ENCODE measurements at places on chromosomes 4 and X.

DNA sequence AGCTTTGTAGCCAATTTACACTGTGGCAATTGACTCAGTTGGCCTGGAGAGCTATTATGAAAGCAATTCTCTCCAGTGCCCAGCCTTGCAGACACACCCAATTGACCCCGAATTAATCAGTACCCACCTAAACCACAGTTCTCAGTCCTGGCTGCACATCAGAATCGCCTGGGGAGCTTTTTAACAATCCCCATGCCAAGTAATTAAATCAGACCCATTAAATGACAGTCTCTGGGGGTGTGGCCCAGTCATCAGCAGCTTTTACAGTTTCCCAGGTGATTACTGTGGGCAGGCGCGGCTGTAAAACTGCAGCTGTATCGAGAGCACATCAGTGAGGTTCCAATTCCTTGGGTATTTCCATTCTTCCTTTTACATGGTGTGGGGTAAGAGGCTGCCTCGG lies 460.9 kb upstream of the FAT1 start:
- no peak for DNase-seq

GRCh38 chr4:1200425-1201035 lies 28.1 kb upstream of the SPON2 start:
- peak; percentile 37 for DNase-seq

DNA sequence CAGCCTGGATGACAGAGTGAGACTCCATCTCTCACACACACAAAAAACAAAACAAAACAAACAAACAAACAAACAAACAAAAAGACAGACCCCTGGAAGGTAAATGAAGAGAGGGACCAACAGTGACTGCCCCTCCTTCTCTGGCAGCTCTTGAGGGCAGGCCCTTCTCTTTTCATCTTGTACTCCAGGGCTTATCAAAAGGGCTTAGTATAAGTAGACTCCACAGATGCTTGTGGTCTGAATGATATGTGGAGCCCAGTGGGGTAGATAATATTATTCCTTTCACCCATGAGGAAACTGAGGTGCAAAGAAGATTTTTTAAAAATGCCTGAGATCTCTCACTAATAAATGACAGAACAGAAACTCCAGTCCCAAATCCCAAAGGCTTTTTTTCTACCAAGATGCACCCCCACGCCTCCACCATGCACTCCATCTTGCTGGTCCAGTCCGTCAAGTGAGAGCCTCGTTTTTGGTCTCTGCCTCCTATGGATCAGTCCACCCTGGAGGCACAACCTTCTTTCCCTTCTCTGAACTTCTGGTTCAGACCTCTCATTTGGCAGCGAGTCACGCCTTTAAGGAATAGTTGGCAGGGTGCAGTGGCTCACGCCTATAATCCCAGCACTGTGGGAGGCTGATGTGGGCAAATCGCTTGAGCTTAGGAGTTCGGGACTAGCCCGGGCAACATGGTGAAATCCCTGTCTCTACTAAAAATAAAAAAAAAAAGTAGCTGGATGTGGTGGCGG lies 17.0 kb upstream of the CHRNA9 start:
- DNase-seq, result no peak

DNA sequence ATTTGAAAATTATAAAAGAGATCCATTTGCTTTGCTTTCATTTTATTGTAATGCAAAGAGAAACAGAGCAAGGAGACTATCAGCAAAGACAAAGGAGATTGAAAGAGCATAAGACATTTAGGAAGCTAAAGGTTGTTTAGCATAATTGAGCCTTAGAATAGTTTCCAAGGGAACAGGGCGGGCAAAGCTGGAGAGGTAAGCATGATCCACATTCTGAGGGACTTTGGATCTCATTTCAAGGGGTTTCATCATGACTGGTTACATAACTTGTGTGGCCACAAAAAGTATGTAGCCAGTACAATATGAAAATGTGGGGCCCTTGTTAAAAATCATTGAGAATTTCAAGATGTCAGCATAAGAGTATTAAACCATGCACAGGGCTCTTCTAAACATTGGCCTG lies 406.5 kb downstream of the RPA4 start:
- no peak for DNase-seq

DNA sequence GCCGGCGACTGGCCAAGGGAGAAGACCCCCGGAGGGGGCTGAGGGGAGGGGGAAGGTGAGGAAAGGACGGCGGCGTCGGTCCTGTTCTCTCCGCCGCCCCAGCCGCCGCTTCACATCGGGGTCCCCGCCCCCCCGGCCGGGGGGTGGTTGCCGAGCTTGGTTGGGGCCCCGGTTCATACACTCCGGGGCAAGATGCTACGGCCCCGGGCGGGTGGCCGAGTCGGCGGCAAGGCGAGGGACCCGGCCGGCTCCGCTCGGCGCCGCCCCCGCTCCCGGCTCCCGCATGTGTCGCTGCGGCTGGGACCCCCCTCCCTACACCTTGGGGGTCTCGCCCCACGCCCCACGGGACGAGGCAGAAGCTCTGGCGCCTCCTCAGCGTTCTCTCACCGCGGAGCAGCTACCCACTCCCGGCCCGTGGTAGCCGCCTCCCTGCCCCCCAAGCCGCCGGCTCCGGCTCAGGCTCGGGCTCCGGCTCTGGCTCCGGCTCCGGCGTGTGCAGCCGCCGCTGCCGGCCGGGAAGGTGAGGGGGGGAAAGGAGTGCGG lies 461 bp downstream of the FBXW7 start:
- no peak for DNase-seq

DNA sequence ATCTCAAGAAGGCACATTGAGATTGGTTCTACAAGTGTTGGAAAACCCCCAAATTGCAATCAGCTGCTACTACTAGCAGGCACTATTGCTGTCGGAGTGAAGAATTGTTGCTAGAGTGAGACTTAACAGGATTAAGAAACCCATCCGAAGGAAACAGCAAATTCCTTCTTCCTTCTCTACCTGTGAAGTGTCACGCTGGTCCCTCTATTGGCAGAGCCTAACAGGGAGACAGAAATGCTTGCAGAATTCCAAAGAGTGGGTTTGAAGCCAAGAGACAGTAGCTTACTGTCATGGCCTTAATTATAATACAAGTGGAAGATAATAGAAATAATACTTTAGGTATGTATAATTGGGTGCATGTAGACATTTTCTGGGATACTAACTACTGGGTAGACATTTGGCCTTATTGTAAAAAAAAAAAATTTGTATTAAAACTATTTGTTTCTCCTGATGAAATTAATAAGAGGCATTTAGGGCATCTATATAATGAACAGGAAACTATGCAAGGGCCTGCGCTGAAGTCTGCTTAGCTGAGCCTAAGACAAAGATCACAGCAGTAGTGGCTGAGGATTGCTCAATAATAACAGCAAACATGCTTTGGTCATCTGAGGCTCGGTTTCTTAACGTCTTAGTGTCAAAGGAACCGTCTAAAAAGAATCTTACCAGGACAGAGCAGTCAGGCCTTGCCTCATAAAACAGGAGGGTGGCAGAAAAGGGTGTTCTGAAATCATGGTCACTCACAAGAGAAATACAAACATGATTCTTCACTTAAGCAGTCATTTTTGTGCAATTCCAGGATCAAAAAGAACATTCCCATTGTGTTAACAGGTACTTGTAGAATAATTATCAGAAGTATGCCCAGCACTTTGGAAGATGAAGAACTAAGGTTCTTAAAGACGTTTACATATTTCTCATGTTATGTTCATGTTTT lies 40.8 kb downstream of the FAM241A start:
- DNase-seq, result no peak
